ENCODE measurements at places on chromosomes 4 and X.

GRCh38 chr4:20506827-20507226 is 193.4 kb upstream of the PACRGL start:
- DNase-seq = peak; percentile 78

- peak; percentile 58 for DNase-seq
Observed at GRCh38 chr4:137474711-137475301, 57.5 kb downstream of the PCDH18 start.

DNA sequence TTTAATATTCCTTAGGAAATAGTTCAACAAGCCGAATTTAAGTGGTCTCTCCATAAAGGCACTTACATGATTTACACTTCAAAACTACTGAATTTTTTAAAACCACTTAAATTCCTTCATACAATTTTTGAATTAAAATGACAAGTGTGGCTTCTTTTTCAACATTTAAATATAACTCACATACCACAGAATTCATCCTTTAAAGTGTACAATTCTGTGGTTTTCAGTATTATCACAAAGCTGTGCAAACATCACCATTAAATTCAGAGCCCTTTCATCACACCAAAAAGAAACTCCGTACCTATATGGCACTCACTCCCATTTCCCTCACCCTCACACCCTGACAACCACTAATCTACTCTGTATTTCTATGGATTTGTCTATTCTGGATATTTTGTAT is 200.9 kb upstream of the MAB21L2 start:
- no peak for DNase-seq

DNA sequence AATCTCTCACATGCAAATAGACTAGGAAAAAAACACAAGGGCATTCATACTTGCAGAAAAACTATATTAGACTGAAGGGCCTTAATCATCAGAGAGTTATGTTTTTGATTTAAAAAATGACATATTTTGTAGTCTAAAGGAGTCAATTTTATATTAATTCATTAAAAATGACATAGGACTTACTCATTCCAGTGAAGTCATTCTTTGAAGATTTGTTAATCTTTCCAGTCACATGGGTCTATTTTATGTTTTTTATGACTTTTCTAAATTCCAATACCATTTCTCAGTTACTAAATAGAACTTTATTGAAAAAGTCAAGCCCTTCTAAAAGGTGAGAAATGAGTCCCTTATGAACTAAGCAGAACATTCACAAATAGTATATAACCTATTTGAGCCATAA is 743.8 kb upstream of the INTU start:
- no peak for DNase-seq

DNA sequence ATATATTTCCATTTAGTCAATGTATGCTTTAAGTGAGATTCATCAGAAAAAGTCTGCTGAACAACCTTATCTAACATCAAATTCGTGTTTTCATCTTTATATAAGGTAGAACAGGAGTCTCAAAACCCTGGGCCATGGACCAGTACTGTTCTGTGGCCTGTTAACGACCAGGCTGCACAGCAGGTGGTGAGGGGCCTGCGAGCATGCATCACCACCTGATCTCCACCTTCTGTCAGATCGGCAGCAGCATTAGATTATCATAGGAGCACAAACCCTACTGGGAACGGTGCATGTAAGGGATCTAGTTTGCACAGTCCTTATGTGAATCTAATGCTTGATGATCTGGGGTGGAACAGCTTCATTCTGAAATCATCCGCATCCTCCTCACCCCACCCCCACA is 3.2 kb downstream of the CTSO start:
- no peak for DNase-seq

- no peak for DNase-seq
Observed at GRCh38 chr4:4384837-4385236, 2.1 kb upstream of the NSG1 start.

DNA sequence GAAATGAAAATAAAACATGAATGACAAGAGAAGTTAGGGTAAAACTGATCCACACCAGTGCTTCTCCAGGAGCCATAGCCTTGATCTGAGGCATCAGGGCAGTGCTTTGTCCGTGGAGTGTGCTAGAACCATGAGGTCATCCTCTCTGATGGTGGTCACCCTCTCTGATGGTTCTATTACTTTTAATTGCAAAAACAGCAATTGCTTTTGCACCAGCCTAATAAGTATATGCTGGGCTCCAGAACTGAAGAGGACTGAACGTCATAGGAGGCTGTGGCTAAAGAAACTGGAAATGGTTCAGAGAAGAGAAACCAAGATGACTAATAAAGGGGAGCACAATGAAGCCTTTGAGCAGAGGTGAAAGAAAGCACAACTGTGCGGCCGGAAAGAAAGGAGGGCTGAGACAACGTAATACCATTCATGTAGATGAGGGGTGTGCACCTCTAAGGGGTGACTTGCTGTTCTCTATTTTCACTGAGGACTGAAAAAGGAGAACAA is 17.0 kb upstream of the TMEM154 start:
- DNase-seq = peak; percentile 68

DNA sequence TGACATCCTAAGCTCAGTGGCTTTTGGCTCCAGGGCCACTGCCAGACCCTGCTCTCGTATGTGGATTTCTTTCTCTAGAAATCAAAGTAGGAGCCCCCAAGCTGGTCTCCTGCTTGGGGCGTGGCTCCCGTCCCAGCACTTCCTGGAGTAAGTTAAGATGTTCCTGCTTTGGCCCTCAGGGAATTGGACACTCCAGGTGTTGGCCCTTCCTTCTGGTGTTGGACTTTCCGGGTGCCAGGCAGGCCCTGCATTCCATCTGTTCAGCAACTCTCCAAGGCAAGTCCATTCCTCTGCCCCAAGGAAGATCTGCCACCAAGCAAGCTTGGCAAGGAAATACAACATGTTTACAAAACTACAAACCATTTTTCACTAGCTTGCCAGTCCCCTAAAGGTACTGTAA is 22.1 kb upstream of the GPC4 start:
- DNase-seq = no peak

DNA sequence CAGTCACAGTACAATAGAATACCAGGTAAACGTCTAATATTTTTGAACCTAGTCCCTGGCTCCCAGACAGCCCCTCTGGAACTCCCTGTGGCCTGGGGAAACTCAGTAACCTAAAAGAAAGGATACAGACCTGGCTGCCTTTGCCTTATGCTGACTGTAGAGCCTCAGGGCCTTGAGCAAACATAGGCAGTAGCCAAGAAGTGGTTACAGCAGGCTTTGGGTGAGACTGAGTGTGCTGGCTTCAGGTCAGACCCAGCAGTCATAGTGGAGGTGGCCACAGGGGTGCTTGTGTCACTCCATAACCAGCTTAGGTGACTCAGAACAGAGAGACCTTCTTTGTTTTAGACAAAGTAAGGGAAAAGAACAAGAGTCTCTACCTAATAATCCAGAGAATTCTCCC is 141.8 kb upstream of the PRDX4 start:
- no peak for DNase-seq

- no peak for DNase-seq
Observed at GRCh38 chr4:41199788-41200187, 14.6 kb downstream of the APBB2 start.

- DNase-seq = no peak
Observed at GRCh38 chr4:78562687-78563086, 11.1 kb downstream of the ANXA3 start.

DNA sequence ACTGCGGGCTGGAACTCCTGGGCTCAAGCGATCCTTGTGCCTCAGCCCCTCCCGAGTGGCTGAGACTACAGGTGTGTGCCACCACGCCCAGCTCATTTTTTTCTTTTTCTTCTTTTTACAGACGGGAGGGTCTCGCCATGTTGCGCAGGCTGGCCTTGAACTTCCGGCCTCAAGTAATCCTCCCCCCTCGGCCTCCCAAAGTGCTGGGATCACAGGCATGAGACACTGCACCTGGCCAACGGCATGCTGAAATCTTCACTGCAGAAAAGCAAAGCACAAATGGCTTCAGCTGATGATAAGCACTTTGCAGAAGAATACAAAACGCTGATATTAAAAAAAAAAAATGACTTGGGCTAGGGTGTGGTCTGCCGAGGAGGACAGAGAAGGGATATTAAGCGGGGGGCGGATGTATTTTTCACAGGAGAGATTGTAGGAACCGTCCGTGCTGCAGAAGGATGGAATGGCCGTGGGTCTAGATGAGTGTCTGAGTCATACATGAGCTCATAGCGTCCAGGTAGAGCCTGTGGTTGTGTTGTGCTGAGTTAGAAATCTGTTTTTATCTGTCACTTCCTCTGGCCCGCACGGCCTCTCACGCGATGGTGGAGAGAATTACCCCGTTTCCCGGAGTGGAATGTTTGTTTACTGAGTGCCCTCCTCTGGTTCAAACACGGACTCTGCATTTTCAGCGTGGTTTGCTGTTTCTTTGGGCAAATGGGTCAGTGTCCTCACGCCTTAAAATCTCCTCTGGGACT is 8.5 kb upstream of the AKAP17A start:
- DNase-seq = peak; percentile 67

DNA sequence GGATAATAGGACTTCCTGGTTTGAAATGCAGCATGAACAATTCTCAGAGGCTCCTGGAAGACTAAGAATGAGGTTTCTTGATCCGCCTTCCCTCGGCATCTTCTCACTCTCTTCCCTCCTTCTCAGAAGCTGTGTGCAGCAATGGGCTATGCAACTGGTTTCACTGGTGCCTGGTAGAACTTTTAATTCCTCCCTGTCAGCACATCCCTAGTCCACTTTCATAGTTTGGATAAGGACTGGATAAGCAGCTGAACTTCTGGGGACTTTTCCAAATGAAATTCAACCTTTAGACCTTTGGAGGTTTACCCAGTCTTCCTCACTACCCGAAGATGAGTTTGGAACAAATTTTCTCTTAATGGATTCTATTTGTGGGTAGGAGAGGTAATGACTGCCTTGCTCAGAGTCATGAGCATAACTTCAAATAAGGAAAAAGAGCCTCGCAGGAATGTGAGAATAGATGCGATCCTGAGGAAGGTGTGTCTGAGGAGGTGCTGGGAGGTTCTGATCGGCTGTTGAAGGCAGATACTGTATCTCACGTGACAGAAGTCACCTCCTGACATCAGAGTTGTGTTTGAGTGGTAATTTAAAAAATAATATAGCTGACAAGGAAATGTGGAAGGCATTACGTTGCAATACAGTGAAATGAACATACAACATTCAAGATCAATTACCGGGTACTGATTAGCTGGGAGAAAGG is 56.0 kb upstream of the HAND2 start:
- DNase-seq = no peak

DNA sequence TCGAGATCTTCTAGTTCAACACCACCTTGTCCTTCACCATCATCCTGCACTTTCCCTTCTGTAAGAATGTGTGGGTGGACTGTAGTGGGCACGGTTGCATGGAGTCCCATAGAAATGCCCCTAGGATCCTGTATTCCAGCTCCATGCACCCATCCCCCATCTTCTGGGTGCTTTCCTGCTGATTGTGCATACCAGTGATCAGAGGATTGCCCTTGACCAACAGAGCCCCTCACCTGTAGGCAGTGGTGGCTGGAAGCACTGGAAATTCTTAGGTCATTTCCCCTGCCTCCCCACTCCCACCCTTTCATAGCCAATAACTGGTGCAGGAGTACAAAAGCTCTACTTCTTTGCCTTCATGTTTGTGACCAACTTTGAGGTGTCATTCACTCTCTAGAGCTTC is 213.4 kb upstream of the ARSJ start:
- DNase-seq = no peak

DNA sequence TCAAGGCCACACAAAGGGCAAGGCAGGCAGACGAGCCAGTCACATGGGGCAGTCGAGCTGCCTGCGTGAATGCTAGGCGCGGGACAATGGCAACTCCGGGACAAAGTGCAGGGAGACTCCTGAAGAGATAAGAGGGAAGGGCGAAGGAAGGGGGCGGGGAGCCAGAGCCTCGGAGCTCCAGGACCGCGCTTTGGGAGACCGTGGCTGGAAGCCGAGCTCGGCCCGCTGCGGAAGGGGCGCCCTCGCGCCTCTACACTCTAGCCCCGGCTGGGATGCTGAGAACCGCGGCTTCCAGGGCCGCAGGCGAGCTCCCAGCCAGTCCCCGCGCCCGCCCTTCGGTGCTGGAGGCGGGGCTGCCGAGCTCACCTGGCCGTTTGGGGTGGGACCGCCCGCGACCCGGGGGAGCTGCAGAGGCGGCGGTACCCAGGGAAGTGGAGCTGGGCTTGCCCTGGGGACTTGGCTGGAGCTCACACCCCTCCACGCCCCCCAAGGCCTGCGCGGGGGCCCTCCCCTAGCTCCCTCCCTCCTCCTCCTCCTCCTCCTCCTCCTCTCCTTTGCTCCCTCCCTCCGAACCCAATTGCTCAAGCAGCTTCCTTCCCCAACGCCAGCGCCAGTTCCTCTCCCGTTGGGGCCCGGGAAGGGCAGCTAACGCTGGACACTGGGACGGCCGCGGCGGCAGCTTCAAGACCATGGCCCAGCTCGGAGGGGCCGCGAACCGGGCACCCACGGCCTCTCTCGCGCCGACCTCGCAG is at the start of gene SOWAHD:
SOWAHD (plus strand) TSS at position 610 of the 752 bp plus-strand sequence; CDS start at position 690, 80 bp downstream.
- no peak for DNase-seq

DNA sequence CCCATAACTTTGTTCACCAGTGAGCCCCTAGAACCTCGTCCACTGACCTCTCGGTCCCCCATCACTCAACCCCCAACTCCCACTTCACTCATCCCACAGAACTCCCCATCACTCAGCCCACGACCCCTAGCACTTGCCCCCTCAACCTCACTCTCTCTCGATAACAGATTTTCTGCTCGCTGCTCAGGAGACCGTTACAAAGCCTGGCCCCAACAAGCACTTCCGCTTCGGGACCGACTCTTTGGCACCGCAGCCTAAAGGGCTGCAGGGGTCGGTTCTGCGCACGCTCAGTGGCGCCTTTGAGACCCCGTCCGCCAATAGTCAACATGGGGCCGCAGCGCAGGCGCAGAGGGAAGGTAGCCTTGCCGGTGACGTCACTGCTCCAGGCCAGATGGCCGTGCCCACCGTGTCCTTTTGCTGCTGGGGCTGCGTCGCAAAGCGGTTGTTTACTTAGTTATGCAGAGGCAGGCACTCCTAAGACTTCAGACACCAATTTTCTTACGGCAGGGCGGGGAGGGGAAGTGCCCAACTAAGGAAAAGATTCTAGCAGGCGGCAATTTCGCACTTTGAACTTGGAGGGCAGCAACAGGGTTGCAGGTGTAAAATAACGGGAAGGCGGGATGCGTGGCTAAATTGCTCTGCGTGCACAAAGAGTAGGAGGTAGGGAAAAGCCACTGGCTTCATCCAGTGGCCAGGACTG is at the start of gene ZNF182:
ZNF182 (minus strand) TSS at position 232 of the 700 bp plus-strand sequence. CDS start 1,380 bp downstream, outside the sequence.
- DNase-seq = peak; percentile 82

GRCh38 chrX:17410651-17411050 is 35.7 kb downstream of the NHS start:
- DNase-seq = no peak

GRCh38 chrX:72461766-72462165 is 110.9 kb downstream of the HDAC8 start:
- DNase-seq = no peak

Data from brain microvascular endothelial cell (primary cell).